ENCODE measurements at places on chromosomes 12 and 14. TPM values are rescaled to one million over a fixed set of nuclear protein-coding genes. Genes with fewer than 3 reads are reported as not detected.

The RPL10L gene
- not detected for total RNA-seq

The ITGB7 gene
- not detected for total RNA-seq

The TNS2 gene
- 16.7 TPM for total RNA-seq

The KRT71 gene
- total RNA-seq: not detected

The DYRK2 gene
- total RNA-seq: 6.4 TPM

The BDKRB2 gene
- total RNA-seq: 0.26 TPM

The WDR20 gene
- 13.7 TPM for total RNA-seq

The DDX23 gene
- total RNA-seq: 67.6 TPM

The SMAGP gene
- total RNA-seq: 15.1 TPM

The OTUB2 gene
- total RNA-seq: 0.64 TPM

The PROX2 gene
- not detected for total RNA-seq

The MSRB3 gene
- total RNA-seq: 44.7 TPM

The CCDC197 gene
- total RNA-seq: not detected

DNA sequence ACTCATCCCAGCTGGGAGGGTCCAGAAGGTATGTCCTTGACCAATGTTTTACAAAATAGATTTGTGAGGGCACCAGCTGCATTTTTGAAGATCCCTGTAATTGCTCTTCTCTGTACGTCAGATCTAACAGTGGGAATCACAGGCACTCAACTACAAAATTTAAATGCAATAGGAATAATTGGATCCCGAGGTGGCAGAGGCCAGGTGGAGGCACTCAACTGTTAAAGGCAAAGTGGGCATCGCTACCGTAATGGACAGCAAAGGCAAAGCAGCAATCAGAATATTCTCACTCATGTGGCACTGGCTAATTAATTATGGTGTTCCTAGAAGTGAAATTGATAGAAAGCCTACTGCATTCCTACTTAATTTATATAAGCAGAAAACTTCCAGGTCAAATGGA, 27.9 kb upstream of the PSMC1 start:
- no peak for DNase-seq

DNA sequence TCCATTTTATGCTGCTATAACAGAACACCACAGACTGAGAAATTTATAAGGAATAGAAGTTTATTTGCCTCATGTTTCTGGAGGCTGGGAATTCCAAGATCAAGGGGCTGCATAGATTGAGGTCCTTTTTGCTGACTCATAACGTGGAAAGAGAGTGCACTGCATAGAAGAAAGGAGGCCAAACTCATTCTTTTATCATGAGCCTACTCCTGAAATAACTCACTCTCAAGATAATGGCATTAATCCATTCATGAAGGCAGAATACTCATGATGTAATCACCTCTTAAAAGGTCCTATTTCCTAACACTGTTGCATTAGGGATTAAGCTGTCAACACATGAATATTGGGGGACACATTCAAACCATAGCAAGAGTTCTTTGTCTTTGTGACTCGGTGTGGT, 60.0 kb upstream of the FBXO33 start:
- DNase-seq: no peak

- no peak for DNase-seq
These were observed 39.8 kb downstream of the TMEM63C start for GRCh38 chr14:77221241-77221871.

- peak; percentile 97 for DNase-seq
These were observed 1279.1 kb upstream of the FLRT2 start for GRCh38 chr14:84250893-84251292.

DNA sequence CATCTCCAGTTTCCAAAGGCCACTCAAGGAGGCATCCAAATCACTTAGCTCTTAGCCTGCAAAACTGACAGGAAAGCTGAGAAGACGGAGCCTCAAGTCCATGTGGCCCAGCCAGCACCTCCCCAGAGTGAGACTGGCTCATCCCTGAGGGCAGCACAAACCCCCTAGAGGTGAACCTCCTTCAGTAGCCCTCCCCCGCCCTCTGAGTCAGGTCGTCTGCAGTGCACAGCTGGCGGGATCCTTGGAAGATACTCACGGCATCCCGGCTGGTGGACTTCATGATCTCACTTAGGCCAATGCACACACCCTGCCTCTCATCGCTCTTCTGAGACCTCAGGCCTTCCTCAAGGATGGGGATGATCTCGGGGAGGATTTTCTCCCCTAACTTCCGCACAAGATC, 24.1 kb upstream of the RAB35 start:
- DNase-seq: no peak

- DNase-seq: no peak
These were observed 62.4 kb downstream of the SLC6A12 start for GRCh38 chr12:151579-151978.

DNA sequence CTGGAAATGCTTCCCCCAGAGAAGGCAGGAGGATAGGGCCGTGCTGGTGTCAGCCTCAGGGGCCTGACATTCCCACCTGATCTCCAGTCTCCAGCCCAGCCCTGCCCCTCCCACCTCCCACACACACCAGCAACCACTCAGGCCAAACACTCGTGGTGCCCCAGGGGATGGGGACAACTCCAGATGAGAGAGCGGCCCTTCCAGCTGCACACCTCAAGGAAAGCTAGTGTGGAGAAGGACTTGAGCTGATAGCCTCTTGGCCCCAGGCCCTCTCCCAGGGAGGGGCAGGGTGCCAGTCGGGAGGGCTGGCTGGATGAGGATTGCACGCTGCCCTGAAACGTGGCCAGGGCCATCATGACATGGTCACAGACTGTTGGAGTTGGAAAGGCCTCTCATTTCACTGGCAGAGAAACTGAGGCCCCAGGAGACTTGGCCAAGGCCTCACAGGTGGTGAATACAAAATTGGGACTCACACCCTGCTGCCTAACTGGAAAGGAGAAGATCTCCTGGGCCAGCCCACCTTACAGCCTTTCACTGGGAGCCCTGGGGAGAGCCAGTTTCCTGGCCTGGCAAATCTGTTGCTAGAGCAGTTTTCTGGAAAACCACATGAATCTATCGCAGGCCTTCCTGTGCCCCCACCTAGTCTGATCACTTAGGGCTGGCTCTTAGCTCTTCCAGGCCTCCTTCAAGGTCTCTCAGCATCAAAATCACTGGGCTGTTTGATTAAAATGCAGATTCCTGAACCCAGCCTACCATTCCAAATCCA, 52.1 kb downstream of the IRF2BPL start:
- no peak for DNase-seq

GRCh38 chr12:92938638-92939037, 9.5 kb upstream of the EEA1 start:
- no peak for DNase-seq

DNA sequence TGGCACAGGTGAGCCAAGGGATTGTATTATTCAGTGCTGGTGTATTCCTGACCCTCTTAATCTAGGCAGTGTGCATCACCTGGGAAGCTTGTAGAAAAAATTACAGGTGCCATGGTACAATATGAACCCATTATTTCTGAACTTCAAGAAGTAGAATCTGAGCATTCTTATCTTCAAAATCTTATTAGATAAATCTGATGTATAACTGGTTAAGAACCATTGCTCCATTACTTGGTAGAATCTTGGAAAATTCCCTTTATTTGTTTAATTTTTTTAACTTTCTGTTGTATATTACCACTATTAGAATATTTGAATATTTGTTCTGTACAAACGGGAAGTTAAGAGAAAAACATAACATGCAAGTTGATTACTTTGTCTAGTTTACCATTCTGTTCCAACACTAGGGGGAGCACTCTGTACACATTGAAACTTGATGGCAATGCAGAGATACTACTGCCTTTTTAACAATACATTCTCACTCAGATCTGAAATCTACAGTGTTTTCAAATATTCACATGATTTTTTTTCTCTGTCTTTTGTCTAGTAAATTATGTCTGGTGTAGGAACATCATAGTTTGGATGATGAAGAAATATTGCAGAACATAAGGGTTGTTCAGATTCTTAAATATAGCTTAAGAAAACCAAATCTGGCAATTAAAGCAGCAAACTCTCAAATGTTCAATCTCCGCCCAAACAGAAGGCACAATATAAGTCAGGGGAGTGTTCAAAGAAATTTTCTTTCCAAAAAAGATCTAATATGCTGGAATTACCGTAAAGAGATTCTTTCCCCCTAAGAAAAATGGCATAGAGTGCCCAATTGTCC, 196.6 kb downstream of the PCNX1 start:
- peak; percentile 67 for DNase-seq

- peak; percentile 71 for DNase-seq
These were observed at the start of gene RPAP3 for GRCh38 chr12:47705566-47706425. Gene RPAP3 (minus strand): TSS chr12:47706030. CDS start chr12:47702840, 3,190 bp downstream.

- no peak for DNase-seq
These were observed 250.5 kb upstream of the ATP2B1 start for GRCh38 chr12:89959179-89959578.

- DNase-seq: peak; percentile 17
These were observed 161.9 kb downstream of the CRADD start for GRCh38 chr12:93839064-93839463.

- DNase-seq: no peak
These were observed 53.4 kb downstream of the CYP46A1 start for GRCh38 chr14:99737451-99737951.

- no peak for DNase-seq
These were observed 149.8 kb upstream of the FOXN3 start for GRCh38 chr14:89566644-89567415.
